Activated T-cell treated with anti-CD3 and anti-CD28 coated beads, Interleukin-2, amount 50 U/mL, for 4 hours (primary cell): ENCODE measurements at places on chromosomes 2 and 18. TPM values are rescaled to one million over a fixed set of nuclear protein-coding genes. Genes with fewer than 3 reads are reported as not detected.

The PSMA8 gene
- total RNA-seq: 2.1 TPM

The CREG2 gene
- total RNA-seq: not detected

The CFAP210 gene
- not detected for total RNA-seq

The GAL3ST2 gene
- total RNA-seq: 0.23 TPM

The SCN9A gene
- total RNA-seq: not detected

The PAIP2B gene
- total RNA-seq: 1.0 TPM

The G6PC2 gene
- not detected for total RNA-seq

The POU3F3 gene
- total RNA-seq: not detected

The C2orf80 gene
- not detected for total RNA-seq

The DSG4 gene
- total RNA-seq: not detected

The SH3RF3 gene
- 0.98 TPM for total RNA-seq

The NMS gene
- total RNA-seq: not detected

The SLC9A4 gene
- not detected for total RNA-seq

The EML6 gene
- total RNA-seq: 0.55 TPM

The ABCA12 gene
- not detected for total RNA-seq
